Ureter (tissue), 1 donor: ENCODE measurements at places on chromosomes 7 and 10. TPM values are rescaled to one million over a fixed set of nuclear protein-coding genes. Genes with fewer than 3 reads are reported as not detected.

Gene PPP1R17
- not detected for total RNA-seq

Gene LRRC61
- 14.1 TPM for total RNA-seq

Gene SLC13A1
- not detected for total RNA-seq

Gene PNLIPRP3
- not detected for total RNA-seq

Gene SPAG6
- 2.6 TPM for total RNA-seq

Gene RNF32
- 1.4 TPM for total RNA-seq

Gene EMX2
- 46.1 TPM for total RNA-seq

Gene BICC1
- total RNA-seq: 13.5 TPM

Gene ADAM8
- 35.3 TPM for total RNA-seq

Gene FGFR2
- total RNA-seq: 36.2 TPM

Gene HOGA1
- total RNA-seq: 1.3 TPM

Gene AOAH
- total RNA-seq: 12.3 TPM

Gene ADARB2
- total RNA-seq: not detected

Gene VSTM4
- 16.0 TPM for total RNA-seq

Gene CREM
- total RNA-seq: 32.6 TPM
